SK-N-DZ (cell line): ENCODE measurements at places on chromosomes 5 and 9.

DNA sequence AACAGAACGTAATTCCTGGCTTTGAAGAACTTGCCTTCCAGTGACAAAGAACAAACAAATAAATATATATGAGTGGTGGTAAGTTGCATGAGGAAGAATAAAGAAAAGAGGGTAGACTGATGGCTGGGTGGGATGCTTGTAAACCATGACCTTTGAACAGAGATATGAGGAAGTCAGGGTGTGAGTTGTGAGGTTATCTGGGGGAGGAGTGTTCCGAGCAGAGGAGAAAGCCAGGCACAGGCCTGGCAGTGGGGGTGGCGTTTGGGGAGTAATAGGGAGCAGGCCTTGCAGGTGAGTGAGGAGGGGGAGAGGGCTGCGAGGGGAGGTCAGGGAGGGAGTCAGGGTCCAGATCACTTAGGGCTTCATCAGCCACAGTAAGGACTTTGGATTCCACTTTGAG, 213.4 kb downstream of the PTTG1 start:
- no peak for DNase-seq

DNA sequence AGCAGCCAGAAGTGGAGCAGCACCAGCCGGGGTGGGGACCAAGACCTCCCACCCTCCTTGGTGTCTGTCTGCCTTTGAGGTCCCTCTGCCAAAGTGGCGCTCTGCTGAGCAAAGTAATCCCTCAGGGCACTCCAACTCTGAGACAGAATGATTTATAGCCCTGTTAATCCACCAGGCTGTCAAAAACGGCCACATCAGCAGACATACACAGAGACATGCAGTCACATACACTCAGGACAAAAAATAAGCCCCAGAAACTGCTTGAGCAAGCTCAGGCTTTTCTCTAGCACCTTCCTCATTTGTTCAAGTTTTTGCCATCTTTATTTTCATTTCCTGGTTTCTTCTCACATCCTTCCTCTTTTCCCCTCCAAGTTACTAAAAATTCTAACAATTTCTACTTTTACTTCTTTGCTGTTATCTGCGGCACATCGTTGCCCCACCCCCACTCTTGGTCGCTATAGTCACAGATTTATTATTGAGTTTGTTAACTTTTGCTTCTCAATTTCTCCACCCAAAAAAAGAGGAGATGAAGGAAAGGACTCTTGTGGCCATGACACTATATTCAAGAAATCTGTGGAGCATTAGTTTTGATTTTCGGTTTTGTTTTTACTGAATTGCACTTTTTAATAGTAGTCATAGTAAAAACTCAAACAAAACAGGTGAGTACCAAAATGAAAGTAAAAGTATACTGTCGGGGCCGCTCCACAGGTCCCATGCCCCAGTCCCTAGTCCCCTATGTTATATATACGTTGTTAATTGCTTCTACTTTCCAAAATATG, 17.4 kb upstream of the ADRB2 start:
- no peak for DNase-seq

DNA sequence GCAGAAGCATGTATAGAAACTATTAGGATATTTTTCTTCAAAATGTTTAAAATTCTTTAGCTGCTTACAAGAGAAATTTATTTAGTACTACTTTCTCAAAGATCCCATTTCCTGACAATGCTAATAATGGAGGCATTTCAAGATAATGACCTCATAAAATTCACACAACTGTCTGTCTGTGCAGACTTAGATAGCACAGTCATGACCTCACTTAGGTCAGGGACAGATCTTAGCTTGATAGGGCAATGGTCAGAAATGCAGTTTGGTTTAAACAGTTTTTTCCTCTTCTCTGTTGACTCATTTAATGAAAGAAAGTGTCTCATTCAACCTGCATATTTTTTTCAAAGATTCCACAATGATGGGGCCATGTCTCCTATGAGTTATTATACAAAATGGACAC, 128.4 kb downstream of the GRIA1 start:
- DNase-seq, result no peak

- no peak for DNase-seq
Measured at GRCh38 chr9:84778570-84778969, 109.0 kb downstream of the NTRK2 start.

DNA sequence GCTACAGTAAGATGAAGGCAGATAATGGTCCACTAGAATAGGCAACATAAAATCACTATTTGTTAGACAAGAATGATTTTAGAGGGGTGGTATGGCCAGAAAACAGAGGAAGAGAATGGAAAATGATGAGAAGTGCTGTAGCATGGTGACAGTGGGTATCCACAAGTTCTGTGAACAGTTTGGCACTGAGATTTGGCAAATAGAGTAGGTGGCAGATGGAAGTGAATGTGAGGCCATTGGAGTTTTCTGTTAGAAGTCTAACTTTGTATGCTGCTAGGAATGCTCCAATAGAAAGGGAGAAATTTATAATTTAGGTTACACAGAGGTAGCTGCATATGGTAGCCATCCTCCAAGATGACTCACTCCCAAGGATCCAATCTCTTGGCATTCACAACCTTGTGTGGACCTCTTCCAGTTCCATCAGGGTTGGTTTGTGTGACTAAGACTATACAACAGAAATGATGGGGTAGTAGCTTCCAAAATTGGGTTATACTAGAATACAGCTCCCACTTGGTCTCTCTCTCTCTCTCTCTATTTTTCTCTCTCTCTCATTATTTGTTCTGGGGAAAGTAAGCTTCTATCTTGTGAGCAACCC, 646.9 kb upstream of the ZNF608 start:
- DNase-seq, result no peak

GRCh38 chr5:63931836-63932235, 30.4 kb downstream of the HTR1A start:
- no peak for DNase-seq

DNA sequence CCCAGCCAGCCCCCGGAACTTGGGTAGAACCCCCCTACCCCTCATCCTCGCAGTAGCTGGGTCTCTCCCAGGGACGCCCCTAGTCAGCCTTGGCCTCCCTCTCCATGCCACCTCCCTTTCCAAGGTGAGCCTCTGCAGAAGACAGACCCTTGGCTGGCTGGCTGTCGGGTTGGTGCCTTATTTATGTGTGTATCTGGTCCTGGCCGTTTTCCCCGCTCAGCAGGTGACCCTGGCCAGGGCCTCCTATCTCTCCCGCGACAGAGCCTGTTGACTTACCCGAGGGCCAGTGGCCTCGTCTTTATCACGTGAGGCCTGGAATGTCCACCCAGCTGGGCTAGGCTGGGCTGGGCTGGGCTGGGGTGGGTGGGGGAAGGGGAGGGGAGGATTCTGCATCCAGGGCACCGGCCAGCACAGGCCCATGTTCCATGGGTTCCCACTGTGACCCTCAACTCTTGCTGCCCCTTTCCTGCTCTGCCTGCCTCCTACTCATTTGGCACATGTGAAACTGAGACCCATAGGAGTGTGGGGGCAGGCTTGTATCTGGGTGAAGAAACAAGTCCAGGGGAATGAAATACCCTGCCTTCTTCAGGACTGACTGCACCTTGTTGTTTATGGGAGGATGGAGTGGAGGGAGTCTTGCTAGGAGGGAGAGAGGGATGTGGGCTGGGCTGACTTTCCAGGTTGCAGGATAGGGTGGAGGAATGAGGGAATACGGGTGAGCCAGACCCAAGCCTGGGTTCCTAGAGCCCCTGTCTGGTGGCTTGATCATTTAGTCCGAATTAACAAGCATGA, 3.1 kb downstream of the CXXC5 start:
- no peak for DNase-seq

DNA sequence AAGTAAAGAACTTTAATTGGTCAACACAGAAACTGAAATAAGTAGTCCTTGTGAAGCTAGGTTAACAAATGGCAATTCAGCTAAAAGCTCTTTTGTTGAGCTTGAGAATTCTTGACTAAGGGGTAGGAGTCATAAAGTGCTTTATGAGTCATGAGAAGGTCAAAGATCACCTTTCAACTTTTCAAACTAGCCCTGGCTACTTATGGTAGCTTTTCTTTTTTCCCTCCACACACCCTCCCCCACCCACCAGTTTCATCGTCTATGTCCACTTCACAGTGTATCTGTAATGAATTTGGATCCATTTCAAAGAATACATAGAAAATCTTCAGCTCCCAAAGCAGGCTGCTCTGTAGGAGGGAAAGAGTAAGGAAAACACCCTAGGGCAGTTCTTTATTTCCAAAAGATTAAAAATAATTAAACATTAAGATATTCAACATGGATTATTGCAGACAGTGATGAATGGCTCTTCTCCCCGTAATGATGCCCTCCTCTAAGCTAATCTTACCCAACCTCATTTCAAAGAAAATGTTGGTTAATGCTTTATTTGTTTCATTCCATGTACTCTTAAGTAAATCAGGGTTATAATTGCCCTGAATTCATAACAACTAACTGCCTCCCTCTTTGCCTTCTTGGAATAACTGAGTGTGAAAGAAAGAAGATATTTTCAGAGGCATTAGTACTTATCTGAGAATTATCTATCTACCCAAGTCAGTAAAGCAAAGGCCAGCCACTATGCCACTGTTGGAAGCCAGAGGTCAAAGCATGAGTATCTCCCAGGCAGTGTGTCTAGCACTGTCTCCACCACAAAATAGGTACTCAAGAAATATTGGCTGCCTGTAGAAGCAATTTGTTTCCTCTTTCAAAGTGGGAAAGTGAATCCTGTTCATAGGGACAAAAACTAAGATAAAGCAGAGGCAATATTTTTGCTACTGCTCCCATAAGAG, 290.6 kb downstream of the PIK3R1 start:
- no peak for DNase-seq
